ENCODE measurements at places on chromosomes 12 and 14.
A peak's percentile ranks its signal among the peaks of the same experiment; 100 is the strongest.

DNA sequence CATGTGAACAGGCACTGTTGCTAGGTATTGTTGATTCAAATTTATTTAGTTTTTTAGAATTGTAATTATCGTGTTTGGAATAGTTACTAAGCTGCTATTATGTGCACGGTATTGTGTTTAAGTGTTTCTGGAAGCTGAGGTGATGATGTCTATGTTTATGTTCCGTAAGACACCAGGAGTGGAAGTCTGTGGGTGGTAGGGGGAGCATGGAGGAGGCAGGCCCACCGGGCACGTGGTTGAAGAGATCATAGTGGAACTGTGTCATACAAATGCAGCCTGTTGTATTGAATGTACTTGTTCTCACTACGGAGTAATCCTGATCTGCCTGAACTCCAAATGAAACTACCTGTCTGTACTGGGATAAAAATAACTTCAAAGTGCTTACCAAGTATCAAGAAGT lies 36.1 kb upstream of the STXBP6 start:
- DNase-seq, result no peak

GRCh38 chr12:124172636-124173035 lies 122.3 kb upstream of the RFLNA start:
- no peak for DNase-seq

- DNase-seq, result no peak
Measured at GRCh38 chr14:94394025-94394493, 5.7 kb upstream of the SERPINA1 start.

DNA sequence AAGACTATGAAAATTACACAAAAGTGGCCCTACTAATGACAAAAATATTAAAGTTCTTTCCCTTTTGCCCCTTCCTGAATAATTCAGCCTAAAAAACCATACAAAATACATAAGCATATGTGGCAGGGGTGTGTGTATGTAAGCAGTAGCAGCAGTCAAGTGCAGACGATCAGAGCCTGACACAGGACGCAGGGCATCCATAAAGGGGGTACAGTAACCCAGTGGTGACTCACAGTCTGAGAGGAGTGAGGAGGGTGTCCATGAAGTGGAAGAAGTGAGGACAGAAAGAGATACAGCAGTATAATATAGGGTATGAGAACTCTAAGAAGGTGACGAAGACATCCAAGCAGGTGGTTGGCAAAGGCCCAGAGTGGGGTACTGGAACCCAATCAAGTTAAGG lies 56.7 kb downstream of the RALGAPA1 start:
- no peak for DNase-seq

DNA sequence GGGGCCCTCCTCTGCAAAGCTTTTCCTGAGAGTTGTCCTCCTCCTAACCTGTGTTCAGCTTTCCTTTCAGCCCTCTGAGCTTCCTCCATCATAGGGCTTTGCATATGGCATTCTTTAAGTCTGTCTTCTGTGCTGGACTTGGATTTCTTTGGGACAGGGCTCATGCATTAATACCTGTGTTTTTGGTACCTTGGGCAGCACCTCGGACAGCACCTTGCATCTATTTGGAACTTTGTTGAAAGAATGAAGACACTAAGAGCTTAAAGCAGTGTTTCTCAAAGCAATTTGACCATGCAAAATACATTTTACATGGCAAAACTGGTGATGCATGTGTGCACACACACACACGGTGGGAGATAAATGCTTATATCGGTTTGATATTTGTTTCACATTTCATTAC lies 115.0 kb upstream of the SRRM4 start:
- no peak for DNase-seq

DNA sequence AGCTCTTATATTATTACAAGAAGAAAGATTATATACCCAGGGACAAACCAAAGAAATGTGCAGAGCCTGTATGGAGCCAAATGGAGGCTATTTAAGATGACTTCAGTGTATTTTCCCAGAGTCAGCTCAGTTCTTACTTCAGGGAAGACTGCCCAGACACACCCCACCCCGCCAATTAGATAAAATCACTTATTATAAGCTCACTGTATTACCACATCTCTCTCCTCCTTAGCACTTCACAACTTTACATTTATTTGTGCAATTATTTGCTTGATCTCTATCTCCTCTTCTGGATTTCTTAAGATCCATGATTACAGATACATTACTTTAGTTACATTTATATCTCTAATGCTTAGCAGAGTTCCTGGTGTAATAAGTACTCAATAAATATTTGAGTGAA lies 24.7 kb upstream of the WDR89 start:
- no peak for DNase-seq

GRCh38 chr14:64293976-64294671 lies at the start of gene ESR2:
TSS of gene ESR2 (minus strand) at chr14:64294371. CDS start at chr14:64282985, 11,386 bp downstream.
- DNase-seq, result no peak

- DNase-seq, result no peak
Measured at GRCh38 chr14:73466861-73467260, 8.5 kb upstream of the NUMB start.

- no peak for DNase-seq
Measured at GRCh38 chr12:50609292-50609874, 104.6 kb downstream of the DIP2B start.

DNA sequence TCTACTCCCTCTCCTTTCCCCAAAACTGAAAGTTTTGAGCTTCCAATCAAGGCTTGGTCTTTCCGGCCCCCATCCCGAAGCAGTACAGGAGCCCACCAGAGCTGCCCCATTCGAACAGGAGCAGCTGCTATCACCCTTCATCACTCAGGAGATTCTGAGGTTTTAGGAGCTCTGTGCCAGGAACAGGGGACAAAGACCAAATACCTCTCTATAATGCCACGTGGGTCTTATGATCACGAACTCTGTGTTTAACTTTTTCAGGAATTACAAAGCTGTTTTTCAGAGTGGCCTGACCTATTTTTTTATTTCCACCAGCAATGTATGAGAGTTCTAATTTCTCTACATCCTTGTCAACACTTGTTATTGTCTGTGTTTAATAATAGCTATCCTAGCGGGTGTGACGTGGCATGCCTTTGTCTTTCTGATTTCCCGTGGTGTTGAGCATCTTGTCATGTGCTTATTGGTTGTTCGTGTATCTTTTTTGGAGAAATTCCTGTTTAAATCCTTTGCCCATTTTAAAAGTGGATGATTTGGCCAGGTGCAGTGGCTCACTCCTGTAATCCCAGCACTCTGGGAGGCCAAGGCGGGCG lies 21.7 kb downstream of the COA8 start:
- no peak for DNase-seq

- no peak for DNase-seq
Measured at GRCh38 chr12:18861287-18861858, 123.5 kb downstream of the CAPZA3 start.

DNA sequence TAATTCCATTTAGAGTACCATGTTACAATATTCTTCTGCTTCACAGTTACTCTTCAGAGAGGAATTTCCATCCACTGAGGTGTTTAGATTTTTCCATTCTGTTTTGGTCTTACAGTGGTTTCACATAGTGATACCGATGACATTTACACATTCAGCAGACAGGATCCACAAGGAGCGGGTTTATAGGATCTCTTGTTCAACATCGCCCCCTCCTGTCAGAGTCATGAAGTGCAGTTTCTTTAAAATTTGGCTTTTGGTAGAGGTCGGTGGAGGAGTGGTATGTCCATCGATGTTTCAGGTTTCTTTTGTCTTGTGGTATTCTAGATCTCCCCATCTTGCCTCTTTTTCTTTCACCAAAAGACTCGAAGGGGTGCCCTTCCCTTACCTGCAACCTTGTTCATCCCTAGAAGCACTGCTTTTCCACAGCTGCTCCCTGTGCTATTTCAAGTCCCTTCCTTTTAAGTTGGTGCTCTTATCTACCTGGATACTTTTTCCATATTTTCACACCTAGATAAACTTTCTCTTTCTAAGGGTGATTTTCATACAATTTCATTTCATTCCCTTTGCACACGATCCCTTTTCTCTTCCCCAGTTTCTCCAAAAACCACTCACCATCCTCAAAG lies 181.3 kb downstream of the ITPR2 start:
- DNase-seq, result peak; percentile 10

- DNase-seq, result no peak
Measured at GRCh38 chr14:101031721-101032120, 128.2 kb upstream of the RTL1 start.

DNA sequence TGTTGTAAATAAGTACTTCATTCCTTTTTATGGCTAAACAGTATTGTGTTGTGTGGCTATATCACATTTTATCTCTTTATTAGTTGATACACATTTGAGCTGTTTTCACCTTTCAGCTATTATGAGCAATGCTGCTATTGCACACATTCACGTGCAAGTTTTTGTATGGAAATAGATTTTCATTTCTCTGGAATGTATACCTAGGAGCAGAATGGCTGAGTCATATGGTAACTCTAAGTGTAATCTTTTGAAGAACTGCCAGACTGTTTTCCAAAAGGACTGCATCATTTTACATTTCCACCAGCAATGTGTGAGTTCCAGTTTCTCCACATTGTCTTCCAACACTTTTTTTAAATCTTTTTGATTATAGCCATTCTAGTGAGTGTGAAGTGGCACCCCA lies 134.0 kb downstream of the SRGAP1 start:
- no peak for DNase-seq

DNA sequence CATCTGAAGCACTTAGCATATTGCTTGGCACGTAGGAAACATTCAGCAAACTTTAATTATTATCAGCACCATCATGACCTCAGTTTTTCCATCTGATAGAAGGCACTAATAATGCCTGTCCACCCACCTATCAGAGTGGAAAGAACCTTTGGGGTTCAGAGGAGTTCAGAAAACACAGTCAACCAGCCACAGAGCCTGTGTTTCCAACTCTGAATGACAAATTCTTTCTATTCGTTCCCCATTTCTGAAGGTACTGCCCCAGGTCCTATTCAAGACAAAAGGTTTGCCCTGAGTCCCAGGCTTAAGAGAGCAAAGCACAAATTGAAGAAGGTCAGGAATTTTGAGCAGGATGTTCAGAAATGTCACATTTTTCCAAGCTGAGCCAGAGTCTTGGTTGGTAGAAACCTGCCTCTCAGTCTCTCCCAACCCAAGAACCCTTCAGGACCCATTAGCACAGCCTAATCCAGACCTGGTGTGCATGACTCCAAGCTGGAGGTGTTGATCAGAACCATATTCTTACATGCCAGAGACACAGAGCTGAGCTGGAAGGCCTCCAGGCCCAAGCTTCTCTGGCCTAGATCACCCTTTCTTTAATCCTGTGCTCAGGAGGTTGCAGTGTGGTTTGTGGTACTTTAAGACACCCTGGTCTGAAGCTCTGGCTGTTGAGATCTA lies 114.4 kb downstream of the TBX5 start:
- no peak for DNase-seq

DNA sequence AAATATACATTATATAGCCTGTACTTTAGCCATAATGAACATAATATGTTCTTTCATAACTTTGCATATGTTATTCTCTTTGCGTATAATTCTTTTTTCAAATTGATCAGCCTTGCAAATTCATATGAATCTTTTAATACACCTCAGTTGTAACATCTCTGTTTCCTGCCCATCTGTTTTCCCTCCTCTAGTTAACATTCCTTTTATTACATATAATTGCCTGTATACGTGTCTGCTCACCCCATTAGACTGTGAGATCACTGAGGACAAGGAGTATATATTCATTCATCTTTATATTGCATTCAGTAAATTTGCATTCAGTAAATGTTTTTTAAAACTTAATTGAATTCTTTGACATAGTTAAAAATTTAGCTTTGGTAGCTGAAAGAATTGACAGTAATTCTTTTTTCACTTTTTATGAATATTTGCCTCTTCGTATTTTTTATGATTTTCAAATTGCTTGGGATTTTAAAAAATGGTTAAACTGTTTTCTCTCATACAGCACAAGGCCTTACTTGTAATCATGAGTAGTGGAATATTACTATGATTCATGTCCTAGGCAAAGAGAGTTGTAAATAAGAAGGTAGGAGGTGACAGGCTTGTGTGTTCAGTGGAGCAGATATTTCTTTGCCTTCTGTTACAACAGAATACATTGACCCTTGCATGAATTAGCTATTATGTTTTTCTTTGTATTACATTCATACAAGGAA lies 32.8 kb upstream of the KLHL42 start:
- no peak for DNase-seq

- no peak for DNase-seq
Measured at GRCh38 chr14:34833549-34834523, 41.3 kb downstream of the BAZ1A start.

DNA sequence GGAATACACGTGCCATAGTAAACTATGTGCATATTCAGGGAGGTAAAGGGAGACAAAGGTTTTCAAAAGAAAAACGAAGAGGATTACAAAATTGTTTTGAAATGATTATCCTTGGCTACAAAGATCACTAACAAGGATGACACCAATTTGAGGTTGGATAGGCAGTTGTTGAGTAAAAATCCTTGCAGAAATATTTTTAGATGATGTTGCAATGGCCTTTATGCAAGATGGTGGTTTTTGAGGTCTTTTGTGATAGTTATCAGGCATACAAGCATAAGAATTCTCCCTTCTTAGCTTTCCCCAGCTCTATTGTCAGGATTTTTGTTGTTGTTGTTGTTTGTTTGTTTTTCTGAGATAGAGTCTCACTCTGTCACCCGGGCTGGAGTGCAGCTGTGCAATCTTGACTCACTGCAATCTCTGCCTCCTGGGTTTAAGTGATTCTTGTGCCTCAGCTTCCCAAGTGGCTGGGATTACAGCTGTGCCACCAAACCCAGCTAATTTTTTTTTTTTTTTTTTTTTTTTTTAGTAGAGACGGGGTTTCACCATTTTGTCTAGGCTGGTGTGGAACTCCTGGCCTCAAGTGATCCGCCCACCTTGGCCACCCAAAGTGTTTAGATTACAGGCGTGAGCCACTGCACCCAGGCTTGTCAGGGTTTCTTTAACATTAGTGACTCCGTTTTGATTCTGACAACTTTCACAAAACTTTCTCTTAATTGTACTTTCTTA lies 7.8 kb downstream of the RNASE1 start:
- DNase-seq, result no peak

DNA sequence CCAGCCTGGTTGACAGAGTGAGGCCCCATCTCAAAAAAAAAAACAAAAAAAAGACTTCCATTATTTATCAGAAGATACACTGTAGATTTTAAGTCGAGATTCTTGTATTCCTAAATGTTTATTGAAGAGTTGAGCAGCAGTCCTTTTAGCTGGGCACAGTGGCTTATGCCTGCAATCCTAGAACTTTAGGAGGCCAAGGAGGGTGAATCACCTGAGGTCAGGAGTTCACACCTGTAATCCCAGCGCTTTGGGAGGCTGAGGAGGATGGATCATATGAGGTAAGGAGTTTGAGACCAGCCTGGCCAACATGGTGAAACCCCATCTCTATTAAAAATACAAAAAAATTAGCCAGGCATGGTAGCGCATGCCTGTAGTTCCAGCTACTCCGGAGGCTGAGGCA lies 57.6 kb downstream of the HEATR5A start:
- DNase-seq, result no peak

DNA sequence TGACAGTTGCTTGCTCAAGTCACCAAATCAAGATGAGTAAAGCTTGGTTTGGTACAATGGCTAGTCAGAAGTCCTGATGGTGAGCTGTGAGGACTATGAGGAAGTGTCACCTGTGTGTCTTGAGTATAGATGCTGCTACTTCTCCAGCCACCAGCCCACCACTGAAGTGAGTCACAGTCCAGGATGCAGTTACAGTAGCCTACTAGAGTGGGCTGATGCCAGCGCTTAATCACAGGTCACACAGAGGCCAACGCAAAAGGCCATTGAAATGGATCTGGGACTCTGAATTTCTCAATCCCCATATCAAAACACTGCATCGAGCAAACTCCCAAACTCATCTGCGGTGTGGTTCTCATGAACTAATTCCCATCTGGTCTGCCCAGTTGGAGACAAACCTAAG lies 223.1 kb downstream of the ANO6 start:
- no peak for DNase-seq

GRCh38 chr14:31410048-31410650 lies 10.2 kb downstream of the HEATR5A start:
- no peak for DNase-seq

GRCh38 chr12:65189028-65189718 lies 19.8 kb downstream of the LEMD3 start:
- no peak for DNase-seq
